Chondrocyte (in vitro differentiated cells): ENCODE measurements at places on chromosomes 13 and 19.

- no peak for DNase-seq
Measured at GRCh38 chr13:111390522-111391270, 70.3 kb downstream of the TEX29 start.

DNA sequence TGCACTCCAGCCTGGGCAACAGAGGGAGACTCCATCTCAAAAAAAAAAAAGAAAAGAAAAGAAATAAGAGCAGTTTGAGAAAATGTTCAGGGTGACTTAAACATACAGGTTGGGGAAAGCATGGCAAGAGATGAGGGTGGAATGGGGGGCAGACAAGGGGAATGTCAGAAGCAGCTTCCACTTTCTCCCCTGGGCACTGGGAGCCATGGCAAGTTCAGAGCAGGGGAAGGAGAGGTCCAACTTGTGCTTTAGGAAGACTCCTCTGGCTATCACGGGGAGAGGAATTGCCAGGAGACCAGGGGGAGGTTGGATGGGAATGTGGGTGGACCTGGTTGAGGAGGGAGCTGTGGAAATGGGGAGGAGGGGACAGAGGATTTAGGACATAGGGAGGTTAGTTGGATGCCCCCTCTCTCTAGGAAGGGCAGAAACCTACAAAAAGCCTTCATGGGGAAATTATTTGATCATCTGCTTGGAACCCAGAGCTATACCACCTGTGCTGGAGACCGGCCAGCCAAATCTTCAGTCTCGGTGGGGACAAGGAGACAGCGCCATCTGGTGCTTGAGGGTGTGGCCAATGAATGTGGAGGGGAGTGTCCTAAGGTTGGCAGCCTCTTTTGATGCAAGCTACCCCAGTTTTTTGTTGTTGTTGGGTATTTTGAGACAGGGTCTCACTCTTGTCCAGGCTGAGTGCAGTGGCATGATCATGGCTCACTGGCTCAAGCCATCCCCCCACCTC lies 7.3 kb upstream of the STRN4 start:
- DNase-seq: no peak

DNA sequence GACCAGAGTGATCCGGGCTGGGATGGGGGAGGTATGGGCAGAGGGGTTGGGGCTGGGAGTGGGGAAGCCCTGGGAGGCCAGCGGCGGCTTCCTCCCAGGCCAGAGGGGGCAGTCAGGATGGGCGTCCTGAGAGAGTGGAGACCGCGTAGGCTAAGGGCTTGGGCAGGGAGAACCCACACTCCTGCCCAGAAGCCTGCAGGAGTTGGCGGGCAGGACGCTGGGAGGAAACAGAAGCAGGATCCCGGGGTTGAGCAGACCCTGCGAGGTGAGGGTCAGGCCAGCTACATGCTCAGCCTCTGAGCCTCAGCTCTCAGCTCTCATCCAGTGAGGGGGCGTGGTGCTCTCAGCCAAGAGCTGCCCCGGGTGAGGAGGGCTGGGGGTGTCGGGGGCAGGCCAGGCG lies 7.8 kb upstream of the SCN1B start:
- no peak for DNase-seq

GRCh38 chr13:95289020-95289444 lies 12.2 kb downstream of the ABCC4 start:
- DNase-seq: no peak

DNA sequence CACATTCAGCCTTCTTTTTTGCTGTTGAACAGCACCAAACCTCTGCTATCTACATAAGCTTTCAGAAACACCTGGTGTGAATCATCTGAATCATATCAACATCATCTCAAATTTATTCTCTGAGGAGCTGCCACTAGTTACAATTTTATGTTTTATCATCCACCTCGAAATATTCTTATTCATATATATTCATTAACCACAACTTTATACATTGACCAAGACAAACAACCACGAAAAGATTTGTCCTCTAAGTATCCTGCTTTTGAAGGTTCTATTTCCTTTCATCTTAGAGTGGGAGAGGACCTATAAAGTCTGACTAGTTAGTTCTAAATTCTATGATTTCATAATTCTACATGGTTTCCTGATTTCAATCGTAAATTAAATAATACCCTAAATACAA lies 18.9 kb downstream of the ESD start:
- no peak for DNase-seq

DNA sequence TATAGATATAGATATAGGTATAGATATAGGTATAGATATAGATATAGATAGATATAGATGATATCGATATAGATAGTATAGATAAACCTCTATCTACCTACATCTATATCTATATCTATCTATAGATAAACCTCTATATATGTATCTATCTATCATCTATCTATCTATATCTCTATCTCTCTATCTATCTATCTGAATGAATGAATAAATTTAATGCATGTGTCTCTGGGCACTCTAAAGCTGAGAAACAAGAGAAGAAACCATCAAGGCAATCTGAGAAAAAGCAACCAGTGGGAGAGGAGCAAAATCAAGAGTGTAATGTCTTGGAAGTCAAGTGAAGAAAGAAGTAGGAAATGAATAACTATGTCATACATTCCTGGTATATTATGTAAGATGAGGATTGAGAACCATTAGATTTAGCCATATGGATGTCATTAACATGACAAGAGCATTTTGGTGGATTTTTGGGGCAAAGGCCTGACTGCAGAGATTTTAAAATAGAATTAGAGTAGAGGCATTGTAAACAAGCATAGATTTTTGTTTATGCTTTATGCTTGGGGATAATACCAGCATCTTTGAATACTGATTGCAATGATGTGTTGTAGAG lies 1262.7 kb upstream of the MIR17HG start:
- no peak for DNase-seq

- DNase-seq: no peak
Measured at GRCh38 chr19:17942181-17942580, 9.4 kb downstream of the CCDC124 start.

DNA sequence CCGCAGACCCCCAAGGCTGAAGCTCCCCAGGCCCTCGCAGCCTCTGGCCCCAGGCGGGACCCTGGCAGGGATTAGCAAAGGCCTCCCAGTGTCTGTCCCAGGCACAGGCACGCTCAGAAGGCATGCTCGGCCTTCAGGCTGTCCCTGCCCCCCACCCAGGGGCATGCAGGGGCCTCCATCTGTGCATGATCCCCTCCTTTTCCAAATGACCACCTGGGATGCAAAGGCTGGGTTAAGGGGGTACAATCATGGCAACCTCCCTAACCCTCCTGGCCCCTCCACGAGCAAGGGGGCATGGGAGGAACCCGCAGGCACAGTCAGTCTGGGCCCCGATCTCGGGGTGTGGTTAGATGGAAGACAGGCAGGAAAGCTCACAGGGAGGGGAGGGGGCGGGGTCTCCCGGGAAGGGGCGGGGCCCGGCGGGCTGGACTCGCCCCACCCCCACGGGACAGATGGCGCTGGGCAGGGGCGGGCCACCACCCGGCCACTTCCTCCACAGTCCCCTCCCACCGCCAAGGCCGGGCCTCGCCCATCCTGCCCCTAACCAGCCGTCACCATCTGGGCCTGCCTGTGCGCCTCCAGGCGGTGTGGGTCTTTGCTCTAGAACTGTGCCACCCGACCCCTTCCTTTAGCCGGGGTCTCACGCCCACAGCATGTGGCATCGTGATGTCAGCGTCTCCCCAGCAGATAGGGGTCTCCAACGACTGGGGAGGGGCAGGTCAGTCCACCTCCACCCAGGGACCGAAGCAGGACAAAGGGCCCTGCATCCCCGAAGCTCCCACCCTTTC lies 7.0 kb upstream of the REXO1 start:
- DNase-seq: no peak

GRCh38 chr19:28633319-28634018 lies 579.5 kb downstream of the UQCRFS1 start:
- no peak for DNase-seq

GRCh38 chr13:49253310-49253709 lies 5.6 kb downstream of the CDADC1 start:
- DNase-seq: no peak
